ENCODE measurements at places on chromosomes 16 and 17.

- no peak for DNase-seq
These were observed 1.9 kb downstream of the ENDOV start for GRCh38 chr17:80416940-80417293.

DNA sequence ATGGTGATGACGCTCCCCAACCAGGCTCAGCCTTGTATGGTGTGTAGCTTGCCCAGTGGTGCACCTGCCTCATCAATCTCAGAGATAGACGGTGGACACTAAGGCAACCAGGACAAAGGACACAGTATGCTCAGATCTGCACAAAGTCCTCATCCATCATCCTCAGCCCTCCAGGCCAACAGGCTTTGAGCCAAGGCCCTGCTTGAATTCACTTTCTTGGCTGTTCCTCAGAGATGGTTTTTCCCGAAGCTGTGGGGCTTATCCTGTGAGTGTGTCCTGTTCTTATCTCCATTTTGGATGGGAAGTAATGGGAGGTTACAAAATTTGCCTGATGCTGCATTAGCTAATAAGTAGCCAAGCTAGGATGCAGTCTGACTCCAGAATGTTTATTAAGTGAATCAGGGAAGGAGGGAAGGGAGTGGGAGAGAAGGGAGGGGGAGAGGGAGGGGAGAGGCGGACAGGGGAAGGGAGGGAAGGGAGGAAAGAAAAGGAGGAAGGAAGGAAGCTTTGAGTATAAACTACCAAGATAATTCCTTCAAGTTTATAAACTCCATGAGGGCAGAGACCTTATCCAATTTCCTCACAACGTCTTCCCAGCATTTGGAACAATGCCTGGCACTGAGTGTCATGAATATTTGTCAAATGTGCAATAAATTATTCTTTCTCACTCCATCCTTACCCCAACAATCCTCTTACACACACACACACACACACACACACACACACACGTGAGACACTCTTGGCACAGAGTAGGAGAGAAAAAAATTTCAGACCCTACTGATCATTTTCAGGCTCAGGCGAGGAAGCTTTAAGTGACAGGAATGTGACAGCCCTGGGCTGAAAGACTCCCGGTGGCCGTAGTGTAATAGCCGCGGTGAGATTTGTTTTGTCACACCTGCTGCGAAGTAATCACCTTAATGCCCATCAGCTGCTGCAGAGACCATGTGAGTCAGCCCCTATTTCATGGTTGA, 84.3 kb downstream of the BMERB1 start:
- DNase-seq, result no peak

GRCh38 chr17:65194670-65195334, 57.6 kb downstream of the RGS9 start:
- DNase-seq, result no peak

- no peak for DNase-seq
These were observed 167.9 kb upstream of the MAF start for GRCh38 chr16:79768276-79768970.

DNA sequence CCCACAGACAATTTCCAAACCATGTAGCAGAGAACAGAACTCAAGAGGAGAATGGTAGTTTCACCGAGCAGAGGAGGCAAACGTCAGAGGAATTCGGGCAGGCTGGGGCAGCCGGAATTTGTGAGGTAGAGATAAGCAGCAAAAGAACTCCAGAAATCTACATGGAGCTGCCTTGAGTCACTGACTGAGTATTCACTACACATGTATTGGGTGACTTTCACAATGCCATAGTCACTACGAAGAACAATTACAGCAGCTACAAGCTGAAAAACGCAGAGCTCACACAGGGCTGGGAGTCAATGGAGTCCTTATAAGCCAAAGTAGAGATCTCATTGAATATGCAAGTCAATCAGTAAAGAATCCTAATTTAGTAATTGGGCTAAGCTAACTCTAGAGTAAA, 13.4 kb downstream of the CMC2 start:
- DNase-seq, result peak; percentile 88

GRCh38 chr17:36602030-36602748, 806 bp downstream of the MRM1 start:
- no peak for DNase-seq

DNA sequence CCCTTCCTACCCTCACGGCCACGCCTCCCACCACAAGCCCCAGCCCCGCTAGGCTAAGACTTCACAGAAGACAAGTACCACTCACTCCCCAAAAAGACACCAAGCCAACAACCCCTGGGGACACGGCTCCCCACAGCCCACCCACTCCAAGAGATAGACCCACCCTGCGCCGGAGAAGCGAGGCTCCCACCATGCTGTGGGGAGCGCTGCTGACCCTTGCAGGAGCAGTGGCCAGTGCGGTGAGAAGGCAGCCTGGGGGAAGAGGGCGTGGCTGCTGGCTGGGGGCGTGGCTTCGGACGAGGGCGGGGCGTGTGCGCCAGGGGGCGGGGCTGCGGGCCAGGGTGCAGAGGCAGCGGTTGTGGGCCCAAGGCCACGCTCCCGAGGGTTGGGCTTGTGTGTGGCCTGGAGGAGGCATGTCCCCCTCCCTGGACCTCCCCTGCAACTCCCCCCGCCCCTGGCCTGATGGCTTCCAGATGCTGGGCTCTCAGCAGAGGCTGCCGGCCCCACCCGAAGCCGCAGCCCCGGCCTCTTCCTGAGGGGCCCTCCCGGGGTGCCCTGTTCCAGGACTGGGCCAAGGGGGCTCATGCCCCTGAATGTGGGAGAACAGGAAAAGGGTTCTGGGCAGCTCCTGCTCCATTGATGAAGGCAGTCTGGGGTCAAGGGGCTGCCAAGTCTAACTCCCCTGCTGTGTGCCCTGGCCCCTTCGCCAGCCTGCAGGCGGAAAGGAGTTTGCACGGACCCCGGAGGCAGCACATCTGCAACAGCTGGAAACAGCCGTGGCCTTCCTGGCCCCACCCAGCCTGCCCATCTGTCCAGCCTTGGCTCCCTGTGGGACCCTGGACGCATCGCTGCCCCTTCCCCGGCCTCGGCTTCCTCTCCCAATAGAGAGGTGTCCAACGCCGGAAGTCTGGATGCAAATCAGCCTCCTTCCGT, 9.1 kb downstream of the TFAP4 start:
- DNase-seq, result no peak

- no peak for DNase-seq
These were observed 20.4 kb downstream of the MIEF2 start for GRCh38 chr17:18280766-18281371.

Measured in non-pigmented ciliary epithelial cell (primary cell).